ENCODE measurements at places on chromosomes 2 and 18.

DNA sequence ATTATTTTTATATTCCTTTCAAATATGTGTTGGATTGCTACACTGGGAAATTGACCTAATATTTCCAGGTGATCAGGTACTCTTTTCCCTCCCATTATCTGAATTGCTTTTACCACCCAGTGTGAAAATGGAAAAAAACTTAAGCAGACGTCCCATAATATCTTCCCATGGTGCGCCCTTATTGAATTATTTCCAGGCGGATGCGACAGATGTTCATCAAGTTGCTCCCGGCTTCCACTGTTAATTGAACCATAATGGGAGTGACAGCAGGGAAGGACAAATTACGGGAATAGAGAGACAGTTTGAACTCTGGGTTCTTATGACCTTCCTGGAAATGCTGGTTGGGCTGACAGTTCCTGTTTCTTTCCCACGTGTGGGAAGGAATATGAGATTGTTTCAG, 93.3 kb downstream of the THSD7B start:
- no peak for DNase-seq

- no peak for DNase-seq
These were observed 89.8 kb downstream of the ASXL2 start for GRCh38 chr2:25788457-25788856.

GRCh38 chr2:12725233-12726187, 8.8 kb downstream of the TRIB2 start:
- DNase-seq = peak; percentile 37

GRCh38 chr2:11827547-11827946, 81.1 kb downstream of the LPIN1 start:
- no peak for DNase-seq

DNA sequence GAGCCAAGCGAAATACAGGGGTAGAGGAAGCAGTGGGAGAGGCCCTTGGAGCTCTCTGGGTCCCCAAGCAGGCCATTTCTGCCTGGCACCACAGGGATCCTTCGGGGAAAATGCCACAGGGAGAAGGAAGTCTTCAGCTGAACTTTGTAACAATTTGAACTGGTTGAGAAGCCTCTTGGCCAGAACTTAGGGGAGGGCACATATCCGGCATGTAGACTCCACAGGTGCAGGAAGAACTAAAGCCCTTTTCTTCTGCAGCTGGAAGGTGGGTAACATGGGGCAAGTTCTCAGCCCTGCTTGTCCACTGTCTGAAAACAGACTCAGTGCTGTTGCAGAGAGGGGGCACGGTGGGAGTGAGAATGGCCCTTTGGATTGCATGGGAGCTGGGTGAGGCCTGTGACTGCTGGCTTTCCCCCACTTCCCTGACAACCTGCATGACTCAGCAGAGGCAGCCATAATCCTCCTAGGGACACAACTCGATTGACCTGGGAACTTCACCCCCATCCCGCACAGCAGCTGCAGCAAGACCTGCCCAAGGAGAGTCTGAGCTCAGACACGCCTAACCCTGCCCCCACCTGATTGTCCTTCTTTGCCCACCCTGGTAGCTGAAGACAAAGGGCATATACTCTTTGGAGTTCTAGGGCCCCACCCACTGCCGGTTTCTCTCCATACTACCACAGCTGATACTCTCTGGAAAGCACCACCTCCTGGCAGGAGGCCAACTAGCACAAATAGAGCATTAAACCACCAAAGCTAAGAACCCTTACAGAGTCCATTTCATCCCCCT, 101.6 kb upstream of the FAM136A start:
- no peak for DNase-seq

DNA sequence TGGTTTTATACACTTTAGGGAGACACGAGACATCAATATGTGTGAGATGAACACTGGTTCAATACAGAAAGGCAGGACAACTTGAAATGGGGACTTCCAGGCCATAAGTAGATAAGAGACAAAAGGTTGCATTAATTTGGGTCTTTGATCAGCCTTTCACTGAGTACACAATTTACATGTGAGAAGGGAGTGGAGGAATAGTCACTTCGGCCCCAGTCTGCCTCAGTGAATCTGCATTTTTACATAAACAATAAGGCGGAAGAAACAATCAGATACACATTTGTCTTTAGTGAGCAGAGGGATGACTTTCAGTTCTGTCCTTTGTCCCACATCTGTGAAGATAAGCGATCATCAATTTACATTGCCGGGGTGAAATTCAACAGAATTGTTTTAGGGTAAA, 104.3 kb upstream of the ARL4C start:
- DNase-seq = no peak

DNA sequence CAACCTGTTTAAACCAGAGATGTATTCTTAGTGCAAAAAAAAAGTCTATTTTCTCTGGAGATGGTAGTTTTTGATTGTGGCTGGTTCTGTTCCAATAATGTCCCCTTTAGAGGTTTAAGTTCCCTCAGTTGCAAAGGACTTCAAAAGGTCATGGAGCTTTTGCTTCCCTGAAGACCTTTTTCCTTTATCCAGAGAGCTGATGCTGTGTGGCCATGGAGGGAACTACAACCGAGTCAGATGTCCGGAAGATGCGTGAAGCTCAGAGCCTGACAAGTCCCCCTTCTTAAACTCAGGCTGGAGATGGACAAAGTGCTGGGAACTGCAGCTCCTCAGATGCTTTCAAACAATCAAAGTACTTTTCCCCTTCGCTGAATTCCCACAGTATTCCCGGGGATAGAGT, 176.1 kb downstream of the TMEM18 start:
- no peak for DNase-seq

GRCh38 chr2:236642584-236643291, 73.1 kb downstream of the ACKR3 start:
- peak; percentile 57 for DNase-seq

DNA sequence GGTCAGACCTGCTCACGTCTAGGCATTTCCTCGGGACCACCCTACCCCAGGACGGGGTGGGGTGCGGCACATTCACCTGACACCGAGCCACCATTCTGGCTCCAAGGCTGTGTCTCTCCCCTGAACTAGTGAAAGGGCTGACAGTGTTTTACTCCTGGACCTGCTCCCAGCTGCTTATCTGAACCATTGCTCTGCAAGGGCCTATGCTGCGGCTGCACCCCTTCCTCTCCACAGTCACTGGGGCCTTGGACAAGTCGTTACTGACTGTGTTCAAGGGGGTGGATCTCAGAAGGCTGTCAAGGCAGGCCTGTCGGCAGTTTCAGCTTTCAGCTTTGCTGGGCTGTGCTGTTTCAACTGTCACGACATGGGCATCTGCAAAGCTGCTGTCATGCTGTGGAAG, 11.7 kb downstream of the CREG2 start:
- no peak for DNase-seq

- DNase-seq = no peak
These were observed 674.9 kb upstream of the FANCL start for GRCh38 chr2:58916063-58916462.

DNA sequence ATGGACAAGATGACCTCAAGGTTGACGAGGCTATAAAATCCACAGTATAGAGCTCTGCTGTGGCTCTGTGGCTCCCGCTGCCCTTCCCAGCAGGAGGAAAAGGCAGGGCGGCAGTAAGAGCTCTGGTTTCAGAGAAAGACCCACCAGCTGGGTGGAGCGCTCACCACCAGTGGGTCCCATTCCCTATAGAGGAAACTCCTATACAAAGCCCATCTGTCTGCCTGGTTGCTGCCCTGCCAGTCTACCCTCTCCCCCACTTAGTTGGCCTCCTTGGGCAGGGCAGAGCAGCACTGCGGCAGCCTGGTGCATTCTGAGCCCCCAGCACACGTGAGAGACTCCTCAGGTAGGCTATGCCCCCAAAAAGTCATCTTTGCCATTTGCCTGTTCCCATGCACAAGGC, 26.5 kb downstream of the TNS1 start:
- DNase-seq = no peak

DNA sequence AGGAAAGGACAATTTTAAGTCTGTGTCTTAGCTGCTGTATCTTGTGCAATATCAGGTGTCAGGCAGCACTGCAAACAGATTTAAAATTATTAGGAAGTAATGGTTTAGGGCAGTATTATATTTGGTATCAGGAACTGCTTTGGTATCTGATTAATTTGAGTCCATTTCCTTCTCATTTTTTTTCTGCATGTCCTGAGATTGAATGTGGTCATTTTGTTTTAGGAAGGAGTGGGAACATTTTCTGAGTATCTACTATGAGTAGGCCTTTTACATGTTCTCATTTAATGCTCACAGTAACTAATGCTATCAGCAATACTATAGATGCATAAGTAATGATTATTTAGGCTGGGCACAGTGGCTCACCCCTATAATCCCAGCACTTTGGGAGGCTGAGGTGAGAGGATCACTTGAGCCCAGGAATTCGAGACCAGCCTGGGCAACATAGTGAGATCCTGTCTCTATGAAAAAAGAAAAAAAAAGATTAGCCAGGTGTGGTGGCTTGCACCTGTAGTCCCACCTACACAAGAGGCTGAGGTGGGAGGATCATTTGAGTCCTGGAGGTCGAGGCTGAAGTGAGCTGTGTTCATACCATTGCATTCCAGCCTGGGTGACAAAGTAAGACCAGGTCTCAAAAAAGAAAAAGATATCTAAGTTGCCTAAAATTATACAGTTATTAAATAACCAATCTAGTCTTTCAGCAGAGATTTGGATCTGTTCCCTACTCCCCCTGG, 4.7 kb downstream of the FMNL2 start:
- no peak for DNase-seq

DNA sequence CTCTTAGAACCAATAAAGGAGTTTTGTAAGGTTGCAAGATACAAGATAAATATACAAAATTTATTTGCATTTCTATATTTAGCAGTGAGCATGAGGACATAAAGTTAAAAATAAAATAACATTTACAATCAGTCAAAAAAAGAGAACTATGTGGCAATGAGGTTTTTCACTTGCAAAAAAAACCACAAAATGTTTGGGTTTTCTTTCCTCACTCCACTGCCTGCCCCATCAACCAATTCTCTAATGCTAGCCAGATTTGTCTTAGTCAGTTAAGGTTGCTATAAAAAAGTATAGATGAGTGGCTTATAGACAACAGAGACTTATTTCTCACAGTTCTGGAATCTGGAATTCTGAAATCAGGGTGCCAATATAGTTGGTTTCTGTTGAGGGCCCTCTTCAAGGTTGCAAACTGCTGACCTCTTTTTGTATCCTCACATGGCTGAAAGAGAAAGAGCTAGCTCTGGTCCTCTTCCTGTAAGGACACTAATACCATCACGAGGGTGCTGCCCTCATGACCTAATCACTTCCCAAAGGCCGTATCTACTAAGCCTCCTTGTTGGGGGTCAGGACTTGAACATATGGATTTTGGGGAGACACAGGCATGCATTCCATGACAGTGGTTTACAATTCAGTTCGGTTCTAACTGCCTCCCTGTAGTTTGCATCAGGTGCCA, 566.2 kb downstream of the GALR1 start:
- DNase-seq = no peak

GRCh38 chr2:13414897-13415296, 698.2 kb downstream of the TRIB2 start:
- DNase-seq = no peak

DNA sequence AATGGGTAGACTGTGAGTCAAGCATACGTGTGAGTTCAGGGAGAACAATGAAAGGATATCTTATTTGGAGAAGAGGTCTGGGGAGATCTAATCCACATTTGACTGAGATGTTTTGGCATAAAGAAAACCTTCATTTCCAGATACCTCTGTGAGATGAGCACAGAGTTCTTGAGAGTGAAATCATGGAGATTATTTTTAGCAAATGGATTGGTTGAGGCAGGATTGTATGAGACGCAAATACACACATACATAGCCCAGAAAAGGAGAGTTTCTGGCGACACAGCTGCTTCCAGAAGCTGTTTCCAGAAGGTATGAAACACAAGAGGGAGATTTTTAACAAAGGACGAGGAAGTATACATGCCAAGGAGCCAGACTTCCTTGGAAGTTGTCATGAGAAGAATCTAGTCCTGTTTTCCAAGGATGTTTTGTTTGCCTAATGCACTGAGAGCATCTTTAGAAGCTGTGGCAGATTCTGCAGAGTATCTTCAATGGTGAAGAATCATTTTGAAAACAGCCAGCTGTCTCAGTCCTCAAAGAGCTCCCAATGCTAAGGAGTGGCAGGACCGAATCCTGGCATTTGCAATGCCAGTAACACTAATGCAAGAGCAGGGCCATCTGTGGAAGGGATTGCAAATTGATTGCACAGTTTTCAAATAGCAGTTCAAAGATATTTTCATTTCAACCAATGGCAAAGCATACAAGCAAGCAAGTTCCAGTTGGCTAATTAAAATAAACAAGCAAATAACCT, 177.2 kb downstream of the SETBP1 start:
- no peak for DNase-seq

GRCh38 chr2:142907653-142908052, 30.2 kb downstream of the KYNU start:
- DNase-seq = no peak

DNA sequence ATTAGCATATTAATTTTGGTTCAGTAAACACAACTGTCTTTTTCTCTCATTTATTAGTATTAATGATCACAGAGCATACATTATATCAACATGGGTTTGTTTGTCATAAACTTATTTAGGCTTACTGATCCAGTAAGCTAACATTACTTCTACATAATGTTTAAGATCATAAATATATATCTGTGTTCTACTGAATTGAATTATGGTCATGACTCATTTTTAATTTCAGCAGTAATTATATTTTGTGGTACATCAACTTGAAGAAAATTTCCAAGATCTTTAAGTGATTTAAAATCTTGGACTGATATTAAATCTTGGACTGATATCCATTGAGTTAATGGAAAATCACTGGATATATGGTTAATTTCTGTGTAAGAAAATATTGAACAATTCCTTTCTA, 111.7 kb downstream of the CALCRL start:
- no peak for DNase-seq

- no peak for DNase-seq
These were observed 6.3 kb downstream of the VIT start for GRCh38 chr2:36702781-36703180.

- DNase-seq = no peak
These were observed 281.0 kb downstream of the AFF3 start for GRCh38 chr2:99861376-99861760.

GRCh38 chr2:150137338-150138069, 350.0 kb downstream of the RND3 start:
- DNase-seq = no peak

DNA sequence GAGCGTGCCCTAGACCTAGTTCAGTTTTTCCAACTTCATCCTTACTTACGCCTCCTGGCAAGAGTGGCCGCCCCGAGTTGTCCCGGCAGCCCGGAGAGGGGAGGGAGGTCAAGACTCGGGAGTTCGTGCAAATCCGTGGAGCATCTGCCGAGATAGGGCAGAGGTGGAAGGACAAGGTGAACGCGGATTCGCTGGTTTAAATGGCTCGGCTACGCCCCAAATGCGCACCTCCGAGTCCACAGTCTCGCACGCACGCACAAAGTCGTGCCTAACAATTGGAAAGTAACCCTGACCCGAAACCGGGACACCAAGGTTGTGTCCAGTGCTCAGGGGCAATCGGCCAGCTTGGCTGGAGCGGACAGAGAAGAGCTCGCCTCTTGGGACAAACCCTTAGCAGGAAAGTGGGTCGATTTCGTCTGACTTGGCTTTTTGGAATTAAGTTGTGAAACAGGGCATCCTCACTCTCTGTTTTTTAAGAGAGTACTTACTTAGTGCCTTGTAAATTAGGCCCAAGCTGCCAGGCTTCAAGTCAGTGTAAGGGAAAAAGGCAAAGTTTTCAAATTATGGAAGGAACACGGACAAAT, 726 bp upstream of the SS18 start:
- peak; percentile 59 for DNase-seq

Data from body of pancreas (tissue), 4 donors.